Activated CD4-positive, CD25-positive, alpha-beta regulatory T cell (primary cell): ENCODE measurements at places on chromosomes 13 and 19.

DNA sequence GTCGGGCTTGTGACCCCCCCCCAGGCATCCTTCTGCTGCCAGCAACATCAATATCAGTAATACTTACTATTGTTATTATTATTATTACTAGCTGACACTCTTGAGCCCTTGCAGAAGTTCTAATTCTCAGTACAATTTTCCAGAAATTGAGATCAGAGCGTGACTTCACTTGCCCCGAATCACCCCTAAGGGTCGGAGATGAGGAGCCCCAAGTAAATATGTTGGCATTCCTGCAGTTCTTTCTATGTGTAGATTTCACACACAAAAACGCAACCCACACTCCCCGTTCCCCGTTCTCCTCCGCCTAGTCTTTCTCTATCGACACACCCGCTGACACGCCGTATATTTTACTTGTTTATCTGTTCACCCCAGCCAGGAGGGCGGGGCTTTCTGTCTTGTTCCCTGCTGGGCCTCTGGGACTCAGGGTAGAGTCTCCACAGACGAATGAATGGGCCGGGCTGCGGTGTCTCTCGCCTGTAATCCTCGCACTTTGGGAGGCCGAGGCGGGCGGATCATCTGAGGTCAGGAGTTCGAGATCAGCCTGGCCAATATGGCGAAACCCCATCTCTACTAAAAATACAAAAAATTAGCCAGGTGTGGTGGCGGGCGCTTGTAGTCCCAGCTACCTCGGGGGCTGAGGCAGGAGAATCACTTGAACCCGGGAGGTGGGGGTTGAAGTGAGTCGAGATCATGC, 14.7 kb downstream of the TLE5 start:
- peak; percentile 28 for DNase-seq

DNA sequence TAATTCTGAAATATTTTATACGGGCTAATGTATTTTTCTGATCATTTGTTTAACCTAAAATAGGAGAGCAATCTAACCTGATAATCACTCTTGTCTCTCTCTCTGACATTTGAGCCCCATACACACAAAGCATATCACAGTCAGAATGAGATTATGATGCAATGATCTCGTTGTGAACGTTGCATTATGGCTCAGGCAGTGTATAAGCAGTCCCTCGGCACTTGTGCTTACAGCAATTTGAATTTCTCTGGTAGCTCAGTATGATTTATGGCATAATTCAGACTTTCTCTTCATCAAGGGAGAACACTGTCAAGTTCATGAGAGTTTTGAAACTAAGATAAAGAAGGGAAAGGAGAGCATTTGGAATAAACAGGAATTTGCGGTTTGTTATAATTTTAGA, 256.1 kb downstream of the DACH1 start:
- no peak for DNase-seq

GRCh38 chr19:39315933-39316332, 4.7 kb downstream of the LRFN1 start:
- no peak for DNase-seq

DNA sequence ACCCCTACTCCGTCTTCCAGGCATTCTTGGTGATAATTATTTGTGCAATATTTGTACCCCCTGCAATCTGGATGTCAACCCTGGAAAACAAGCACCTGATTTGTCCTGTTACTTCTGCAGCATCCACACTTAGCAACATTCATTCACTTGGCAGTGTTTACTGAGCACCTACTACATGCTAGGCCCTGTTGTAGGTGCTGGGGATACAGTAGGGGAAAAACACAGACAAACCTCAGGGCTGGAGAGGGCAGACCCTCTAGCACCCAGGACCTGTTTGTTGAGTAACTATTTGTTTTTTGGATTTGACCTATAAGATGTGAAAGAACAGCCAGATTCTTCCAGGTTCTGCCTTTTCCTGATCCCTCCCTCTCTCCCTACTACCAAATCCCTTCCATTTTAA, 9.5 kb downstream of the NECTIN2 start:
- no peak for DNase-seq

DNA sequence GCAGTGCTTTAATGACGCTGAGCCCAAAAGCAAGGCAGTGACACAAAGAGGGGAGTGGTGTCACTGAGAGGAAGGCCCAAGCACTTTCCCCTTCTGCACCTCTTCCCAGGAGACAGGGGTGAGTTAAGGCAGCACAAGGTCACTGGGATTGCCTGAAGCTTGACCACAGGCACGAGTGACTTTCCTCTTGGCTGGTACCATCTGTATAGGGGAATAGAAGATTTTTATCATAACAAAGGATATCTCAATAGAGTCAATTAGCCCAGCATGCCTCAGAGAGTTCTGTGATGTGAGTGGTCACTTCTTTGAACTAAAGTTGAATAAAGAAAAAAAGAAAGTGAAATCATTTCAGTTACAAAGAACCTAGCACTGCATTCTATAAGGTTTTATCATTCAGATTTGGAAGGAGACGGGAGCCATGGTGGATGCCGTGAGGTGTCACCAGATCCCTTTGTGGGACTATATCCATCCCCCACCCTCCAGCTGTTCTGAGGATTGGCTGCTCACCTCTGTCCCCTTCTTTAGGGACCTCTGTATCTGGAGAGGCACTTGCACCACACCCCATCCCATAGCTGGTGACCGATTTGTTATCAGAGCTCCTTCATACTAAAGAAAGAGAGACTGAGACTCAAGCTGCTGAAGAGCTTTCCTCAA, 291.2 kb downstream of the DCT start:
- no peak for DNase-seq

DNA sequence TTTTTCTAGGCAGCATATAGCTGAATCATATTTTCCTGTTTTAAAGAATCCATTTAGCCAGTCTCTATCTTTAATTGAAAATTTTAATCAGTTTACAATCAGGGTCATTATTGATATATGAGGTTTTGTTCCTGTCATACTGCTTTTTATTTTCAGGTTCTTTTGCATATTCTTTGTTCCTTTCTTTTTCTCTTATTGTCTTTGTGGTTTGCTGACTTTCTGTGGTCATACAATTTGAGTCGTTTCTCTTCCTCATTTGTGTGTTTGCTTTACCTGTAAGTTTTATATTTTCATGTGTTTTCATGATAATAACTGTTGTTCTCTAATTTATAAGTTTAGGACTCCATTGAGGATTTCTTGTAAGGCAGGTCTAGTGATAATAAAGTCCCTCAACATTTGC, 812.6 kb downstream of the DACH1 start:
- DNase-seq: no peak

DNA sequence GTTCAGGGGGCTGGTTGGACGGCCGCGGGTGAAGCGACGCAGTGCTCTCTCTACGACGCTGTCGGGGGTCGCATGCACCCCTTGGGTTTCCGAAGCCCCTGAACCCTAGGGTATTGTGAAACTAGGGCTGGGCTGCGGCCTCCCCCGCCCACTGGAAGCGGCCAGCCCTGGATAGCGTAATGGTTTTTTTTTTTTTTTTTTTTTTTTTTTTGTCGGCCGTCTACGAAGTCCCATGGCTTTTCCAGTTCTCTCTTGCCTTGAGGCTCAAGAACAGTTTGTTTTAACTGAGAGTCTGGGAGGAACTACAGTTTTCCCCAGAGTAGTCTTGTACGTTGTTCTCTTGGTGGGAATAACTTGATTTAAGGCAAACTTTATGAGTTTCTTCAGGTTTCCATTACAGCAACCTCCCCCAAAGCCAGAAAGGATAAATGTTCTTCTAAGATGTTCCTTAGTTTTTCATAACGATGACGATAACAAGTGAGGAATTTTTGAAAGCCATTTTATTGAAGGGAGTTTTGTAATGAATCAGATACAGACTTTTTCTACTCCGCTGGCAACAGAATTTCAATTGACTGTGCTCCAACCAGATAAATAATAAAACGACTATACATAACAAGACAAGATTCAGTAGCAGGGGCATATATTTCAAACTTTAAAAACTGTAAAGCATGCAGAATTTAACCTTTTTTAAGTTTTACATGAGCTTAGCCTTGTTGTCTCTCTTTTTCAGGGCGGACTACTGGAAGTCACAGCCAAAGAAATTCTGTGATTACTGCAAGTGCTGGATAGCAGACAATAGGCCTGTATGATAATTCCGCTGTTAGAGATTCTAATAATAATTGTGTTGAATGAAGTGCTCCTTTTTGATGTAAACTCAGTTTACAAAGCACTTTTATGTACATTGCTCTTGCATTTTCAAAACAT, 867 bp downstream of the WBP4 start:
- no peak for DNase-seq

DNA sequence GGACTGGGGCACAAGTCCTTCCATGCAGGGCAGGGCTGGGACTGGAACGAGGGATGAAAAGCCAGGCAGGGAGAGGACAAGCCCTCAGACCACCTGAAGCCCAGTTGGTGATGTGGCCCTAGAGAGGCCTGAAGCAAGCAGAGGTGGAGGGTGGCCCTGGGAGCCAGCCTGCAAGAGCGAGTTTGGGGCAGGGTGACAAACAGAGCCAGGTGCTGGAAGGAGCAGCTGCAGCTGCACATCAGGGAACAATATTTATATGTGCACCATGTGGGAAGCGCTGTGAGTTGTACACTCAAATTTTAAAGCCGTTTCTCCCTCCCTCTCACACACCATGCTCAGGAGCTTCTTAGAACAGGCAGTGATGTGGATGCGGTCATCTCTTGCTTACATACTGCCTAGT, 67.8 kb downstream of the FGF9 start:
- DNase-seq: no peak
